NCI-H1930 (cell line): ENCODE measurements at places on chromosomes 7 and 10.

DNA sequence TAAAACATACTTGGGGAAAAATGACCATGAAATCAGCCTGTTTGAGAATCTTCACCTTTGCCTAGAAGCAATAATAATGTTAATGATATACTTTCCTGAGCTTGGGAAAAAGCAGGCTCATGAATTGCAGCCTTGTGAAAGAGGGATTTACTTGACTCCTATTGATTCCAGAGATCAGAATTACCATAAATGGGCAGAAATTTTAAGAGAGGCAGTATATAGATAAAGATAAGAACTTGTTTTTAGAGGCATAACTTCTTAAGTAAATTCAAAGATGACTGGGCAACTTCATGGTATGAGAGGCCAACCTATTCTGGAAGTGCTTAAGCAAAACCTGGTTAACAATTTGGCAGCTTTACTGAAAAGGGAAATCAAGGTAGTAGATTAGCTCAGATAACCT is 225.4 kb downstream of the HPSE2 start:
- no peak for DNase-seq

DNA sequence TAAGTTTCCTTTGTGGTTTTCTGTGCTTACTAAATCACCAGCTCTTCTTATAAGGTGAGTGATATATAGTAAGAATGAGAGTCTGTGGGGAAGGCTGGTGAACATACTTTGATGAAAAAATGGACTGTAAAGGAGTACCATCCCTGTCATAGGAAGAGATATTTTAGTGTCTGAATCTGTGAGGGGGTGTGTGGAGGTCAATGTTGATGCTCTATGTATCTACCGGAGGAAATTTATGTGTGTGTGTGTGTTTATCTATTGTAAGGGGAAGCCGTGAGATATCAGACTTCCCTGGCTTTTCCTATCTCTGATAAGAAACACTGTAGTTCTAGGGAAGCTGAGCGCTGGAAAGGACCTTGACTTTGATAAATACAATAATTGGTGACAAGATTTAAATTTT is 179.0 kb downstream of the PCDH15 start:
- no peak for DNase-seq

DNA sequence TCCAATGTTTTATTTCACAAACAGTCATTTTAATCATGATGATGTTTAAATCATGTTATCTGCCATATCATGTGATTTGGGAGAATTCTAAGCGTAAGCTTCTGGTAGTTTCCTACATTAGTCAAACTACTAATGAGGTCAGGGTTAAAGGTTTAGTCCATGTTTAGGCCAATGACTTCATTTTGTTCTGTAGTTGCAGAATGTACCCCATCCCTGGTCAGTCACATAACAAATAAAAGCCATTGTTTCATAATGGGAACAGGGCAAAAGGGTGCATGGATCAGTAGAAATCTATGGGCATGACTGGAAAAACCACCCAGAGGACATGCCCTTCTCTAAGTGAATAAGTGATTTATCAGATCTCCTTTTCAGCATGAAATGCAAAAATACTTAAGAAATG is 138.4 kb upstream of the ABCB5 start:
- no peak for DNase-seq

DNA sequence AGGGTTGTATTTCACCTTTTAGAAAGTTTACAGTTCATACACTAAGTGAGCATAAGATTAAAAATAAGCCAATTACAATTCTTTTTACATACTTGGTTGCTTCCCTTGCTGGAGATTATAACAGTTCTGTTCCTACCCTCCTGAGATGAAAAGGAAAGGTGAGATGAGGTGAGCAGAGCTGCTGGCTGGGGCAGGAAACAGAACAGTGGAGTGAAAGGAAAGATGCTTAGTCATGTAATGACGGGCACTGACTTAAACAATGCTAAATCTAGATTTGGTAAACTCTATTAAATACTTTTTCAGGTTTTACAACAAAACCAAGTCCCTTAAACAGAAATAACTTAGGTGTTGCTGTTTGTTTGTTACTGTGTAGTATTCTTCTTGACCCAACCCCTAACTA is 19.9 kb upstream of the ZEB1 start:
- DNase-seq = no peak

- DNase-seq = no peak
Observed at GRCh38 chr7:28989211-28989980, 31.3 kb upstream of the TRIL start.

- no peak for DNase-seq
Observed at GRCh38 chr7:84744385-84744784, 442.5 kb downstream of the SEMA3D start.

DNA sequence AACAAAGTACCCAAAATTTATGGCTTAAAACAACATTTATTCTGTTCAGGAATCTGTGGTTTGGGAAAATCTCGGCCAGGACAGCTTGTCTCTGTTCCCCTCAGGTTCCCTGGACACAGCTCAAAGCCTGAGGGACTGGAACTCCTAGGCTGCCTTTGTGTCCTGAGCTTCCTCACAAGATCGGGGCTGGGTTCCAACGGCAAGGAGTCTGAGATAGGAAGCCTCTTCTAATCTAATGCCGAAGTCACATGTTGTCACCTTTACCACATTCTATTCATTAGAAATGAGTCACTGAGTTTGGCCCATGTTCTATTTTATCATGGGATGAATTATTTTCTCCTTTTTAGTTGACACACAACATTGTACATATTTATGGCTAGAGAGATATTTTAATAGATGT is 80.5 kb downstream of the ANKRD26 start:
- DNase-seq = no peak

GRCh38 chr7:131688738-131689661 is 132.6 kb upstream of the PODXL start:
- DNase-seq = peak; percentile 70

DNA sequence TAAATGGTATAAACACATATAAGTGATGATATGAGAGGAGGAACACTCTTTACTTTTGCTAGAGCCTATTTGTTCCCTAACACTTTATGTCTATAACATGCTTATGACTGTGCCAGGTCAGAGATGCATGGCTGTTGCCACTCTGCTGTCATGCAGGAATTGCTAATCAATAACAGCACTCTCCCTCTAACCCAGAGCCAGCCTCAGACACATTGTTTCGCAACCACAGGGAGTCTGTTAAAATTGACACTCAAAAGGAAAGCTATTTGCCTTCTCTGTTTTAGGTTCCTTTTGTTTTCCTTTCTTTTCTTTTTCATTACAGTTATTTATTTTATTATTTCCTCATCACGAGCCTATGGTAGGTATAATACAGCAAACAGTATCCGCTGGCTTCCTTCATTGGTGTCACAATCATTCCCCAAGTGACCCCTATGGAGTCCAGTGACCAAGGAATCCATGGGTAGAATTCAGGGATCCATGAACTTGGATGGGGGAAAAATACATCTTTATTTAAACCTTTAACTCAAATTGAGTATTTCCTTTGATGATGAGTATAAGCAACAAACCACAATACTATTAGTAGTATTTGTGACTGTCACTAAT is 6.8 kb downstream of the PON2 start:
- no peak for DNase-seq

DNA sequence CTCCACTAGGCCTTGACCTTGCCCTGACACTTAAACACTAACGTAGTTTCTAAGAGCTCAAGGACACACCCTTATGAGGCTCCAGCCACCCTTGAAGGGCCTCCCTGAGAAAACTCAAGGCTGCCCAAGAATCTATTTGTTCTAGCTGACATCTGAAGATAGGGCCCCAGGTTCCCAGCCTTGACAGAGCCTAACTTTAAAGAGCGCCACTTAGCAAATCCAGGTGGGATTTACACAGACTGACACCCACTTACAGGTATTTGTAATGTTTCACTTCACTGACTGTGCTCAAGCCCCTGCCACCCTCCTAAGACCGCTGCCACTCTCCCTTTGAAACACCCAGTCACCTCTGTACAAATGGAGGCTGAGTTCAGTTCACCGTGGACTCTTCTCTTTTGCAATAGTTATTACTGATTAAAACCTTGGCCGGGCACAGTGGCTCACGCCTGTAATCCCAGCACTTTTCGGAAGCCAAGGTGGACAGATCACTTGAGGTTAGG is 90.4 kb downstream of the SVOPL start:
- DNase-seq = no peak

DNA sequence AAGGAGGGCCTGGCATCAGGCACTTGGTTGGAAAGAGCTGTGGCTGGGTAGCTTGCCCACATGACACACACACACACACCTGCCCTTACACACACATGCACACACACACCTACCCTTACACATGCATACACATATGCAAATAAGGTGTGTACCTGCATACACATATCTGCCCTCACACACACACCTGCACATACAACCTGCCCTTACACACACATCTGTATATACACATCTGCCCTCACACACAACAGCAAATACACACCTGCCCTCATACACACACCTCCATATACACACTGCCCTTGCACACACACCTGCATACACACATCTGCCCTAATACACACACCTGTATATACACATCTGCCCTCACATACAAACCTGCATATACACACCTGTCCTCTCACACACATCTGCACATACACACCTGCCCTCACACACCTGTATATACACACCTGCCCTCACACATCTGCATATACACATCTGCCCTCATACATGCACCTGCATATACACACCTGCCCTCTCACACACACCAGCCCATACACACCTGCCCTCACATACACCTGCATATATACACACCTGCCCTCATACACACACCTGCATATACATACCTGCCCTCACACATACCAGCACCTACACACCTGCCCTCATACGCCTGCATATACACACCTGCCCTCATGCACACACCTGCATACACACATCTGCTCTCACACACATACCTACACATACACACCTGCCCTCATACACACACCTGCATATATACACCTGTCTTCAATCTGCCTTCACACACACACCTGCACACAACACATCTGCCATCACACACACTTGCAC is 82.9 kb downstream of the GRID1 start:
- DNase-seq = no peak

DNA sequence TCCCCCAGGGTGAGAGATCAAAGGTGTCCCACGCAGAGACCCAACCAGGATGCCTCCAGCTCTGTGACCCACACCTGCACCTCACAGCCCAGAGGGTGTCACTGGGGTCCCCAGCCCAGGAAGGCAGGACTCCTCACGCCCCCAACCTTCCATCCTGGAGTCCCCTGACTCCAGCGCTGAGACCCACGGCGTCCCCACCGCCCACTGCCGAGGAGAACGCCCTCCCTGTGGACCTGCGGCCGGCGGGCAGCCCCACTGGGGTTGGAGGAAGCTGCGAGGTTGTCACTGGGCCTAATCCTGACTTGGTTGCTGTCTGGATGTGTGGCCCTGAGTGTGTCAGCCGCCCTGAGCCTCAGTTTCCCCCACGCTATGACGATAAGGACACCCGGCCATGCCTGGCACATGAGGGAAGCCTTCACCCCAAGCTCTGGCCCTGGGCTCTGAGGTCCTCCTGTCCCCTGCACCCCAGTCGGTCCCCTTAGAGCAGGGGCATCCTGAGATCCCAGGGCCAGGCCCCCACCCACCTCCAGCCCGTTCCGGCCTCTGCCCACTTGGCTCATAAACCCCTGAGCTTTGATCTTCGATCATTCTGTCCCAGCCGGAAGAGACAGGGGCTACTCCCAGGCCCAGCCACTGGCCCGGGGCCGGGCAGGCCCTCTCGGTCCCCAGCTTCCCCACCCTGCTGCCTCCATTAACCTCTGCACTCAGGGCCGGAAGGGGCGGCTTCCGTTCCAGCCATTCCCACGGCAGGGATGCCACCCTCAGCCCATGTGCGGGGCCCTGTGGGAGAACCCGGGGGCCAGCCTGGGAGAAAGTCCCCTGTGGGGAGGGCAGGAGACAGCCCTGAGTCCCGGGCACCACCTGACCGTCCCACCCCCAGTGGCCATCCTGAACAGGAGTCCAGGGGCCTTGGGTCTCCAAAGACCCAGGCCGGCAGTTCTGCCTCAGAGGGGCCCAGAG is 113.2 kb downstream of the MICALL2 start:
- no peak for DNase-seq

DNA sequence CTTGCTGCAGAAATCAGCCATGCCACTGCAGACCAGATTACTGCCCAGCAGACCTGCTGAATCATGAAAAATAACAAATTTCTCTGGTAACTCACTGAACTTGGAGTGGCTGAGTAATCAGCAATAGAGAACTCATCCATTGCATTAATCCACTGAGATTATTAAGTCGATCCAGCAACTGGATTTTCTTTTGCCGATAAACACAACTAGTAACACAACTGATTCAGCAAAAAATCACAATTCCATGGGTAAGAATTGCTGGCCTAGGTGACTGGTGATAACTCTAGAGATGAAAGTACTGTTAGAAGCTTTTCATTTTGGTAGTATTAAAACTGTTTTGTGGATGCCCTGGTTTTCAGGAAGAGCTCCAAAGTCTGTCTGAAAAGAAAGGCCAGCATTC is 214.5 kb downstream of the ETV1 start:
- DNase-seq = no peak

GRCh38 chr10:14322526-14323188 is 8.1 kb downstream of the FRMD4A start:
- no peak for DNase-seq

DNA sequence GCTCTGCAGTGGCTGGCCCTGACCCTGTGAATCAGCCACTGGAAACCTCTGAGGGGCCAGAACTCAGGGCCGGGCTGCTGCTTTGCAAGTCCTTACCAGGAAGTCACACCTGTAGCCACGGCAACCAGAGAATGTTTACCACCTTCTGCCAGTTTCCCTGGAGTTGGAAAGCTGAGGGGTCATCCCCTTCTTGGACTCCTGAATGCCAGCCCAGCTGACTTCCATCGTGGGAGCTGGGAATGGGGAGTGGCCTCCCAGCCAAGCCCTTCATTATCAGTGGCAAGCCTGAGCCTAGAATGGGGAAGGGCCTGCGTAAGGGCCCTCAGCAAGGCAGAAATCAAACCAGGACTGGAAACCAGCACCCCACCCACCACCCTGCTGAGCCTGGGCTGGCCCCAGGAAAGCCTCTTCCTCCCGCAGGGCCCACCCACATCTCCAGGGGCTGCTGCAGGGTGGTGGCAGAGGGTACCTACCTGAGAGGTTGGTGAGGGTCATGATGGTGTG is 6.5 kb upstream of the CRHR2 start:
- DNase-seq = no peak

DNA sequence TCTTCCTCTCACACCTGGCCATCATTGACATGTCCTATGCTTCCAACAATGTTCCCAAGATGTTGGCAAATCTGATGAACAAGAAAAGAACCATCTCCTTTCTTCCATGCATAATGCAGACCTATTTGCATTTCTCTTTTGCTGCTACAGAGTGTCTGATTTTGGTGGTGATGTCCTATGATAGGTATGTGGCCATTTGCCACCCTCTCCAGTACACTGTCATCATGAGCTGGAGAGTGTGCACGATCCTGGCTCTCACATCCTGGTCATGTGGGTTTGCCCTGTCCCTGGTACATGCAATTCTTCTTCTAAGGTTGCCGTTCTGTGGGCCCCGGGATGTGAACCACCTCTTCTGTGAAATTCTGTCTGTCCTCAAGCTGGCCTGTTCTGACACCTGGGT is 19.2 kb downstream of the OR2A14 start:
- DNase-seq = no peak

- no peak for DNase-seq
Observed at GRCh38 chr7:125061776-125062397, 132.3 kb upstream of the POT1 start.

GRCh38 chr7:4791738-4792536 is 16.5 kb downstream of the AP5Z1 start:
- DNase-seq = peak; percentile 26
